ENCODE measurements at places on chromosomes 12 and 14.

GRCh38 chr14:75563931-75564330 lies 14.5 kb upstream of the FLVCR2 start:
- DNase-seq = no peak

GRCh38 chr12:103667125-103667524 lies 80.1 kb downstream of the STAB2 start:
- DNase-seq = no peak

DNA sequence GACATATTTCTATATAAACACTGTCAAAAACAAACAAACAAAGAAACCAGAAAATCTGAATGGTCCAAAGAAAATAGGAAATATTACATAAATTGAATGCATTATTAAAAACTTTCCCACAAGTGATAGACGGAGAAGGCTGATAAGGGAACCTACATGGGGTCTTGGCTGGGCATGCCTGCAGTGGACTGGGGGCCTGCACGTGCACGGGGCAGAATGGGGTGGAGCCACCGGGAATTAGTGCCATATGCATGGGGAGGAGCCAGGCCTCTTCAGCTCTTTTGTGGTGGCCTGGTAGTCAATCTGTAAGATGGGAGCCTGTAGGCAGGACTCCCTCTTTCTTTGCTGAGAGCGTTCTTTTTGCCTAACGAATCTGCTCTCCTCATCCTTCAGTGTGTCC lies 1031.7 kb upstream of the FBXO33 start:
- DNase-seq = no peak

- DNase-seq = no peak
Observed at GRCh38 chr14:103311171-103311997, 22.7 kb upstream of the EIF5 start.

DNA sequence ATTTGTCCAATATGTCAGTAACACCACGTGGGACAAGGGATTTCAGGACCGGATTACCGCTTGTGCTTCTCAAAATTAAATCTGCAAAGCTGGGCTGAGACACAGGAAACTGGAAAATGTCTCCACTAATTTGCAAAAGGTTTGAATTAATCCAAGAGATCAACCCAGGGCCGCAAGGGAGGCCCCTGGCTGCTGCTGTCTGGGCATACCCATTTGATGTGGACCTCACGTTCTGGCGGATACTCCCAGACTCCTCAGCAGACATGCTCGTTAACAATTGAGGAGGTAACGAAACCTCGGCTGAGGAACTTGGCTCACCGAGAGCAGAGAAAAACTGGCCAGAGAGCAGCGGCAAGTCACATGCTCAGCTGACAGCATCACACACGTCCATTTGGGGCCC lies 180.6 kb downstream of the SLC15A4 start:
- no peak for DNase-seq

- no peak for DNase-seq
Observed at GRCh38 chr14:69755296-69755695, 11.6 kb upstream of the SRSF5 start.

- no peak for DNase-seq
Observed at GRCh38 chr12:91240386-91241095, 57.9 kb upstream of the DCN start.

GRCh38 chr12:51351913-51352532 lies 5.5 kb upstream of the CELA1 start:
- DNase-seq = peak; percentile 45

DNA sequence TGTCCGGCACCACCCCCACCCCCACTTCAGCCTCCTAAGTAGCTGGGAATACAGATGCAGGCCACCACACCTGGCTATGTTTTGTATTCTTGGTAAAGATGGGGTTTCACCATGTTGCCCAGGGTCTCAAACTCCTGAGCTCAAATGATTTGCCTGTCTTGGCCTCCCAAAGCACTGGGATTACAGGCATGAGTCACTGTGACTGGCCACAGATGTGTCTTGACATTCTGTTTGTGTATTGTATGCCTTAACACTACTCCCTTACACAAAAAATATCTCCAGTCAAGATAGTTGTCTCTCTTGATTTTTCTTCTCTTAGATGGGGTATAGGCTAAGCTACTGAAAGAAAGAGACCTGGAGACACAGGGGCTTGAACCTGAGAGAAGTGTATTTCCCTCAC lies 17.6 kb downstream of the CLEC14A start:
- DNase-seq = no peak

GRCh38 chr14:92687681-92688433 lies 60.6 kb downstream of the LGMN start:
- no peak for DNase-seq

DNA sequence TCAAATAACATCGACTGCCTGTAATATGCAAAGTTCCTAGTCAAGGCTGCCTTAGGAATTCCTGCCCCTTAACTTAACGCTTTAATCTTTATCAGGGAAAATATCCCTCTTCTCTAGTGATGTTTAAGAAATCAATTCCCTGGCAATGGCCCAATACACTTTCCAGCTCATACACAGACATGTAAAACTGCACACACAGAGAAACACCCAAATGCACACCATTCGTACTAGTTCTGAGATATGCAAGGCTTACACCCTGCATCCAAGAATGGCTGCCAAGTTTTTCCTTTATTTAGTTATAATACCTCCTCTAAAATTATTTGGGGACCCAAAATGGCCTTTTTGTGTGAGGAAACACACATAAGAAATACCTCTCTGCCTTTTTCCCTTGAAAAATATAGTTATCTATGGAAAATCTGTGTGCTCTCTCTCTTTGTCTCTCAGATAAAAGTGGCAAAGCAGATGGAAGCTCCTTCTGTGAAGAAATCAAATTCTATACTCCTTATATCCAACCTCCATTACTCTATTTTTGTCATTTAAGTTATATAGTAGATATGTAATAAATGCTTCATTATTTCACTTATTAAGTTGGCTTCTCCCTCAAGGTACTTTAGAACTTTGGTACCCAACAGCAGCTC lies 120.0 kb upstream of the MDM1 start:
- no peak for DNase-seq

GRCh38 chr12:5512601-5512970 lies 80.7 kb downstream of the NTF3 start:
- no peak for DNase-seq

- no peak for DNase-seq
Observed at GRCh38 chr14:51844081-51844881, 16.1 kb upstream of the GNG2 start.

- no peak for DNase-seq
Observed at GRCh38 chr12:45503899-45504298, 225.6 kb upstream of the ARID2 start.

GRCh38 chr12:52399756-52400155 lies 6.4 kb downstream of the KRT82 start:
- DNase-seq = no peak

Data from activated T-cell treated with anti-CD3 and anti-CD28 coated beads, Interleukin-2, amount 50 U/mL, for 1 hour (primary cell).